CD4-positive, alpha-beta T cell treated with Interleukin-10 for 1 hour (primary cell): ENCODE measurements at places on chromosomes 1 and 21.

GRCh38 chr1:202800742-202801141 lies 7.5 kb downstream of the KDM5B start:
- DNase-seq, result no peak

DNA sequence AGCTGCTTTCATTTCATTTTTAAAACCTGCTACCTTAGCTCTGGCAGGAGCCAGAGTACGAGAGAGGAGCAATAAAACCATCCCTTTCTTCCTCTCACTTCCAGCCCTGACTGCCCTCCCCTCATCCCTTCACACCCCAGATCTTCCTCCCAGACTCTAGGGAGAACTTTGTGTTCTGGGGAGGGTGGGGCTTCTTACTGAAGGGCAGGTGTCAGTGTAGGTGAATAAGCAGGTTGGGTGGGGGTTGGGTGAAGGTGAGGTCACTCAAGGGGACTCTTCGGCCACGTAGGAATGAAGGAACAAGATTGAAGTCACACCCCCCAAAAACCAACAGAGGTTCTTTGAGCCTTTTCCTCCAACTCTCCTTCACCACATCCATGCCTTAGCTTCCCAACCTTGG lies 88.9 kb downstream of the CD58 start:
- no peak for DNase-seq

DNA sequence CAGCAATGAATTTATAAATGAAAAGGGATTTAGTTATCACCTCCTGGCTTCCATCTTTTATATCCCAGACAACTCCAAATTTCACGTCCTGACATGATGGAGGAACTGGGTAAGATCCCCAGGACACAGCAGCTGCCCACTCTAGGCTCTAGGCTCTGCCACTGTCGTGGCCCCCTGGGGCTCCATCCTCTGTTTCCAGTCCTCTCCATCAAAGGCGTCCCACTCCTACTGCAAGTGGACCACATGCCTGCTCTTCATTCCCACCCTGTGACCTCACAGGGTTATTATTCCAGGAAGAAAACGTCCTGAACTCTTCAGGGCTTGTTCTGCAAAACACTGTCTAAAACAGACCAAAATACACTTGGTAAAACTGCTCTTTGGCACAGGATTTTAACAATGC lies 11.9 kb downstream of the URB1 start:
- DNase-seq, result no peak

- no peak for DNase-seq
Measured at GRCh38 chr21:32499249-32500055, 85.9 kb downstream of the TCP10L start.
